ENCODE measurements at places on chromosomes 3 and 15. TPM values are rescaled to one million over a fixed set of nuclear protein-coding genes. Genes with fewer than 3 reads are reported as not detected.

DNA sequence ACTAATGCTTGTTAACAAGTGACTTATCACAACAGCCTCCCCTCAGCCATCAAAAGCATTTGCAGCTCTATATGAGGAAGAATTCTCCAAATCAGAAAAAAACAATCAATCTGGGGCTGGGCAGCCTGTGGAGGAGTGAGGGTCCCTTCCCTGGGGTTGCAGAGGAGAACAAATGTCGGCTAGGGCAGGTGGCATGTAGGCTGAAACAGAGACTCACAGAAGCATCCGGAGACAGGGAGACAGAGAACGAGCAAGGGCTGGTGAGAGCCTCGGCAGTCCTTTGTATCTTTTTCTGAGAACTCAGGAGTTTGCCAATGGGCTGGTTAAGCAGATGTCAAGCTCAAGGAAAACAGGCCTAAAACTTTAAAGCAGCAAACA lies 15.8 kb downstream of the ITGA11 start:
- no peak for DNase-seq

DNA sequence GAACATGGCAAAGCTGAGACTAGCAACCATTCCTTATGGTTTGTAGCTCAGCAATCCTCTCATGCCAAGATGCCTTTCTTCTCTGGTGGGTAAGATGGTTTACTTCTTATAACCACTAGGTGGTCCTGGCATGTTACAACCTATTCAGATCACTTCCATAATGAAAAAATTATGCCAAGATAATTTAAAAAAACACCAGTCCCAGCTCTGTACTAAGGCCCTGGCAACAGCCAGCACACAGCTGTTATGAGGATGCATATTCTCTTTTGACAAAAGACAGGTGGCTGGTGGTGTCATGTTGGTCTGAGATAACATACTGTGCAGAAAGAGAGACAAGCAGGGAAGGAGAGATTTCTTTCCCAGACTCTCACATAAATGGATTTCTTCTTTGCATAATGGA lies 65.7 kb upstream of the FRMD4B start:
- DNase-seq: no peak

CDHR4 gene
- polyA plus RNA-seq: 4.5 TPM

GRCh38 chr15:25469377-25469776 lies 30.6 kb upstream of the UBE3A start:
- DNase-seq: no peak

GRCh38 chr3:143578810-143579435 lies 269.3 kb downstream of the SLC9A9 start:
- no peak for DNase-seq

- no peak for DNase-seq
Observed at GRCh38 chr3:180934638-180935037, 22.2 kb downstream of the FXR1 start.

DNA sequence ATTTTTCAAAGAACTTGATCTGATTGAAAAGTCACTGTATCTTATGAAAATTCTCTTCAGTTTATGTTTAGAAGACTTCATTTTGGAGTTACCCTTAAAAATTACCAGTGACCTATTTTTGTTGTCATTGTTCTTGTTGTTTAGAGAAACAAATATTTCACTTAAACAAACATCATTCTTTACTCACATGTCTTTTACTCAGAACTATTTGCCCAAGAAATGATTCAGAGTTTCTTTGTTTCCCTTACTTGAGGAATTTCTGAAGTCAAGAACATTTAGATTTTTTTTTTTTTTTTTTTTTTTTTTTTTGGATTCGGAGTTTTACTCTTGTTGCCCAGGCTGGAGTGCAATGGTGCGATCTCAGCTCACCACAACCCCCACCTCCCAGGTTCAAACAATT lies 259.6 kb upstream of the UBE2E1 start:
- no peak for DNase-seq

DNA sequence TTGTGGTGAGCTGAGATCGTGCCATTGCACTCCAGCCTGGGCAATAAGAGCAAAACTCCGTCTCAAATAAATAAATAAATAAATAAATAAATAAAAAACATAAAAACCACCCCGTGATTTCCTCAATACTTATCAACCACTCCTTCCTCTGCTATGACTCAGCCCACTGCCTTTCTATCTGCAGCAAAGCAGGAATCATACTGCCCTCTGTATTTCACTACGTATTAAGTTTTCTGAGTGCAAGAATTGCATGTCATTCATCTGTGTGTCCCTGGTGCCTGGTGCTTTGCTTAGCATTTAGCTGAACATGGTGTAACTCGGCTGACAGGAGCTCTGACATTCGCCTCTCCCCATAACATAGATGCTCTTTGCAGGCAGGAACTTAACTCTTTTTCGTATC lies 7.1 kb downstream of the LSG1 start:
- no peak for DNase-seq

FOXB1 gene
- polyA plus RNA-seq: not detected

- DNase-seq: no peak
Observed at GRCh38 chr3:135023996-135024658, 229.1 kb downstream of the EPHB1 start.

- no peak for DNase-seq
Observed at GRCh38 chr3:34969513-34969912, 669.8 kb upstream of the ARPP21 start.

GRCh38 chr3:13091898-13092611 lies 18.8 kb upstream of the IQSEC1 start:
- DNase-seq: peak; percentile 67

GRCh38 chr3:112027826-112028225 lies 6.7 kb upstream of the TMPRSS7 start:
- no peak for DNase-seq

CSPG4 gene
- 30.4 TPM for polyA plus RNA-seq

DNA sequence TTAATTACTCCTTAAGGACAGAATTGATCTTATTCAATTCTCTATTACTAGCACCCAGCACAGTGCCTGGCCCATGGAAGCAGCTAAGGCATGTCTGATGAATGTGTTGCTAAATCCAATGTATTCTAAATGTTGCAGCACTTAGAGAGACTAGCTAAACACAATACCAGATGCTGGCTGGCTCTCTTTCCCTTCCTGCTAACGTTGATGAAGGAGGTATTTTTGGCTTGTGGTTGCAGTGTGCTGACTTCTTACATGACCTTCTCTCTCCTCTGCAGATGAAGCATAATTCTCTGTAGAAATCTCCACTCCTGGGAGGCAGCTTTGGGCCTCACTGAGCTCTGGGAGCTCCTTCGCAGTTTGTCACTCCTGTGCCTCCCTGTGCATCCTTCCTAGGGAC lies 183.6 kb downstream of the PEX5L start:
- DNase-seq: no peak

IL16 gene
- 15.3 TPM for polyA plus RNA-seq

DNA sequence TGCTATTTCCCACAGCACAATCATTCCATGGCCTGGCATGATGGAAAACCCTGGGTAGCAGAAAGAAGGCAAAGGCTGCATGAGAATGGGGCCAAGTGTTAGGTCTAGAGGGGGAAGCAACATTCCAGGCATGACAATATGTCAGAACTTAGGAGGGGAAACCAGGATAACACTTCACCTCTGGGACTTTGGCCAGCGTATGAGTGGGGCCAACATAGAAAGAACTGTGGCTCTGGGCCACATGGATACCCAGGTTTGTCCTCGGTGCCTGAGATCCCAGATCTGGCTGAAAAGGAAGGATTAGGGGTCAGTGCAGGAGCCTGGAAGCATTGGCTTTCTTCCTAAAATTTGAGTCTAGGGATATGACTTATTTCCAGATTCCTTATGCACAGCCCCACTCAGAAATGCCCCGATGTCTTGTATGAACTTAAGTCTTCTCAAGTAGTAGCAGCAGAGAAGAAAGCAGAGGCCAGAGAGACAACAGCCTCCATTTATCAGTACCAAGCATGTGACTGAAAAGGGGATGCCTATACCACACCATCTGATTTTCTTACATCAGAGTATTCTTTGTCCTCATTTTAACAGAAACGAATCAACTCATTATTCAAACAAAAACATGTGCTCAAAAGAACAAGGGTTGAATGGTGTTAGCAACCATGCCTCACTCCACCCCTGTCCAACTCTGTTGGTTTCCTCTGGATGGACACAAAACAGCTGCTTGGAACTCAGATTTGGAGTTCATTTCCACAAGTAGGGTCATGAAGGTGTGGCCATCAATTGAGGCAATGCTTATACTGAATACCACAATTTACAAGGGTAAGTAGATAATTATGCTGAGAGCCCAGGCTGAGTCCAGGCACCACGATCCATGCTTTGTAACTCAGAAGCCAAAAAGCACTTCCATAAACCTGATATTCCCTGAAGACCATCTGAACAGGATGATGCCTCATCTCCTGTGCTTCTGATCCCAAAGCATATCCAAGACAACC lies 43.7 kb upstream of the NDUFB4 start:
- DNase-seq: no peak

- DNase-seq: no peak
Observed at GRCh38 chr3:189548053-189548452, 83.1 kb upstream of the TP63 start.

DNA sequence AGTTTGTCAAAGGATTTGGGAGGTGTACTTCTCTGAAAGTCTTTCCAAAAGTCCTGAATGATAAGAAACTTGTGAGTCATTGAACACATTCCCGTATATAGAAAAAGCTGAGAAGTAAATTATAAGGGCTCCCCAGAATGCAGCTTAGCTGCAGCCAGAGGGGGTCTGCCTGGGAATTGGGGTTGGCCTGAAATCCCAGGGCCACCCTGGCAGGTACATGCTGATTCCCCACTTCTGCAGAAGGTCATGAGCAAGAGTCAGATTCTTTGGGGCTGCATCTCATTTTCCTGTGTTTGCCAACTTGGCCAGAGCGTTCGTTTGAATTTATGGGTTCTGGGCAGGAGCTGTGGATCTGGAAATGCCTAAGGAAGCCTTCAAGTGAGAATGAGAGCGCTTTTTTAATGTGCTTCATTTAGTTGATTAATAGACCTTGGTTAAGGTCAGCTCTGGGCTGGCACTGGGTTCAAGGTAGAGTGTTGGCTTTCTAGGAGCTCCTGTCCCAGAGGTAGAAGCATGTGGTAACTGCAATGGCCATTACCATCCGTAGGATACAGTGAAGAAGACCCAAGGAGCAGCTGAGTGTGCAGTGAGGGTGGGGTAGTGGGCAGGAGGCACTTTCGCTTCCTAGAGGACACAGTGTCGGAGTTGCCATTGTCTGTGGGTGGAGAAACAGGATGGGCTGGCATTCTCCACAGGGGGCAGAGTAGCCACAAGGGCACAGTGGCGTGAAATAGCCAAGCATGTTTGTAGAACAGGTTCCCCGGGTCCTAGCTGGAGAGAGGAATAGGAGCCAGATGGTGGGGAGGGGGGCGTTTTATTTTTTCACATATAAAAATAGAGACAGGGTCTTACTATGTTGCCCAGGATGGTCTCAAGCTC lies 3.2 kb downstream of the SLC6A6 start:
- no peak for DNase-seq

- no peak for DNase-seq
Observed at GRCh38 chr3:154766765-154767503, 313.2 kb upstream of the MME start.

- DNase-seq: no peak
Observed at GRCh38 chr3:217948-218347, 21.4 kb downstream of the CHL1 start.

- no peak for DNase-seq
Observed at GRCh38 chr3:30282154-30282696, 324.2 kb upstream of the TGFBR2 start.

- DNase-seq: no peak
Observed at GRCh38 chr3:146187334-146187950, 26.5 kb upstream of the PLOD2 start.

DNA sequence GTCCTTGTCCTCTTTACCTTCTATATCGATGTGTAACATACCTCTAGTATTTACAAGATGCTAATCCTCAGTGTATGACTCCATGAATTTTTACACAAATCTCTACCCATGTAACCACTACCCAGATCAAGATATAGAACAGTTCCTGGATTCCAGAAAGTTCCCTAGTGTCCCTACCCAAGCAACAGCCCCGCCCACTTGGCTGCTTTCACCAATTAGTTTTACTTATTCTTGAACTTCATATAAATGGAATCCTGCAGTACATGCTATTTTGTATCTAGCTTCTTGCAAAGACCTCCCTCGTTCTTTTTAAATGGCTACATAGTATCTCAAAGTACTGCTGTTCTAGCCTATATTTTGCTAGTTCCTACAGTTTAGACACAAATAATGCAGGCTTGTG lies 33.0 kb downstream of the CD276 start:
- DNase-seq: no peak

PFKFB4 gene
- polyA plus RNA-seq: 9.3 TPM

DNA sequence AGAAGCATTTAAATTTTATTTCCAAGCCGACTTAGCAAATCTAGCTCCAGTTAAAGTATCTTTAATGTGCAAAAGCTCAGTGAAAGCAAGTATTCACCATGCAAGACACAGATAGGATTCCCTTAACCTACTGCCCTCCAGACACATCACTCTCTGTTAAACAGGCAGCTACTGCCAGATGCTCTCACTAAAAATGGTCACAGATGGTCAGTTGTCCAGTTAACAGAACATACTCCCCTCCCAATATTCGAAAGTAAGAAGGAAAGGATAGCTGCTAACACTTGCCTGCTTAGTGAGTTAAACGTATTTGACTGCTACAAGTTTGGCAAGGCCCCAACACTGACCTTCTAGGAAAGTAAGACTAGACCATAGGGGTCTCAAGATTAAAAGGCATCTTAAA lies 73.7 kb downstream of the PRTG start:
- DNase-seq: no peak

RPL32 gene
- polyA plus RNA-seq: 2,704 TPM

DNA sequence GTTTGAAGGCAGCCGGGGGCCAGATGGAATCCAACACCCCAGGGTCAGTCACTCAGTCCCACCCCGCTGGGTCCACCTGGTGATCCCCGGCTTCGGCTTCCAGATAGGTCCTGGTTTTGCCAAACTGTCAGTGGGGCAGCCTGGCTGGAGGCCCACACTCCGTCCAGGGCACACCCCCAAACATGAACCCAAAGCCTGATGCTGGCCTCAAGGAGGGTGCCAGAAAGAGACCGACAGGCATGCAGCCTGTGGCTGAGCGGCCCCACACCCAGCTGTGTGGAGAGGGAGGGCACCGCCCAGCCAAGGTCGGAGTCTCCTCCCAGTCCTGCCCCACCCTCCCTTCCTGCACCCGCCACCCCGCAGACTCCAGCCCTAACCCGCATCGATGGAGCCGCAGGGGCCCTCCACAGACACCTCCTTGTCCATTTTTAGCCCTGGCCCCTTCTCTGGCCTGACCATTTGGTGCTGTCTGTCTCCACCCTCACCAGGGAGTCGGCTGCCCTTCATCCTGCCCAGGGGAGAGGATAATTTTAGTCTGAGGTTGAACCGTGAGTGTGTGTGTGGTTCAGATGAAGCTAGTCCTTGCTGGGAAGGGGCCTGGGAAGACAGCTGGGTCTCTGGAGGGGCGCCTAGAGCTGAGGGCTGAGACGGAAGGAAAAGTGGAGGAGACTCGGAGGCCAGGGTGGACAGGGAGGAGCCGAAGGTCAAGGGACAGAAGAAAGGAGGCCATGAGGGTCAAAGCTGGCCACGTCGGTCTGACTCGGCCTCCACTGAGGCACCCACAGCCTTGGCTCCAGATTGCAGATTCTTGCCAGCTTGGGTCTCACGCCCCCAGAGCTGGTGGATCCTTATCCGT lies 23.1 kb downstream of the TNK2 start:
- no peak for DNase-seq

GRCh38 chr15:41513506-41514227 lies at the start of gene LTK:
TSS of gene LTK (minus strand) at chr15:41513827. CDS start at chr15:41513709, 118 bp downstream.
- DNase-seq: no peak

WDR72 gene
- polyA plus RNA-seq: 2.6 TPM

SLC22A13 gene
- polyA plus RNA-seq: 0.07 TPM

PRTG gene
- polyA plus RNA-seq: 8.2 TPM

CACNA2D3 gene
- 2.0 TPM for polyA plus RNA-seq

- DNase-seq: no peak
Observed at GRCh38 chr3:9653565-9654248, 4.4 kb downstream of the MTMR14 start.
